ENCODE measurements at places on chromosomes 1 and 21.

DNA sequence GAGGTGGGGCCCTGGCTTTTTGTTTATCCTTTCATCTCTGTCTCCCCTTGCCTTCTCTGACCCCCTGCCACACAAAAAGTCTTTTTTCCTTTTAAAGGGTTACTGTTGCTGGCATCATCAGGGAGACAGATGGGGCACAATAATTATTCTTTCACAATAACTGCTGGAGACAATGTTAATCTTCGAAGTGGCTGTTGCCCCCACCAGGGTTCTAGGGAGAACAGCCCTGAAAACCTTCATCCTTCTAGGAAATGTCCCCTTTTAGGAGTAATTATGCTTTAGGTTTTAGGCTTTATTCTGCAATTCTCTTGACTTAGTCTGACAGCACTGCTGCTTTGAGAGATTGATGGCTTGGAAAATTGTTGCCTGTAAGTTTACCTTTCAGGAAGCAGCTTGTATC, 150.0 kb downstream of the NOS1AP start:
- no peak for DNase-seq

DNA sequence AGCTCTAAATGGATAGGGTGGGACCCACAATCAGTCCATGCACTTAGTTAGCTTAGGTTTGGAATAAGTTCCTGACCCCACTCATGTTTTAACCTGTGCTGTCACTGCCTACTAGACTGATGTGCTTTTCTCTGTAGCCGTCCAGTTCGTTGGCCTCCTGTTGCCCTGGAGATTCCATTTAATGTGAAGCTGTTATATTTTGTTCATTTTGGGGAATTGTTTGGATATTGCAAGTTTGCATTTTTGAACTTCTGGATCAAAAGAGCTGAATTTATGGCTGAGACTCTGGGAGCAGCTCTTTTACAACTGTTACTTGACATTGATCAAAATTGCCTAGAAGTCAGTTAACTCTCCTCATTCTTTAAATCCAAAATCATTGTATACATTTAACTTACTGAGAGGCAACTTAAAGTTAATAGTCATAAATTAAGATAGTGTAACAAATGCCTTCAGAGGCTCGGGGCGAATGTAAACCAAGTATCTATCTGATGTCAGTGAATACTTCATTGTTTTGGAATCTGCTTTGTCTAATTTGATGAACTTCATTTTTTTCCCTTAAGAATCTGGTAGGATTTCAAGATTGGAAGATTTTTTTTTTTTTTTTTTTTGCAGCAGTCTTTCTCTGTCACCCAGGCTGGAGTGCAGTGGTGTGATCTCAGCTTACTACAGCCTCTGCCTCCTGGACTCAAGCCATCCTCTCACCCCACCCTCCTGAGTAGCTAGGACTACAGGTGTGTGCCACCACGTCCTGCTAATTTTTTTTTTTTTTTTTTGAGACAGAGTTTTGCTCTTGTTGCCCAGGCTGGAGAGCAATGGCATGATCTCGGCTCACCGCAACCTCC, 38.1 kb downstream of the MIGA1 start:
- no peak for DNase-seq

GRCh38 chr21:25244735-25245134, 362.5 kb downstream of the MRPL39 start:
- DNase-seq: no peak

GRCh38 chr1:114558544-114558943, 22.9 kb downstream of the BCAS2 start:
- no peak for DNase-seq

GRCh38 chr1:194437135-194437534, 1250.7 kb upstream of the B3GALT2 start:
- DNase-seq: no peak

DNA sequence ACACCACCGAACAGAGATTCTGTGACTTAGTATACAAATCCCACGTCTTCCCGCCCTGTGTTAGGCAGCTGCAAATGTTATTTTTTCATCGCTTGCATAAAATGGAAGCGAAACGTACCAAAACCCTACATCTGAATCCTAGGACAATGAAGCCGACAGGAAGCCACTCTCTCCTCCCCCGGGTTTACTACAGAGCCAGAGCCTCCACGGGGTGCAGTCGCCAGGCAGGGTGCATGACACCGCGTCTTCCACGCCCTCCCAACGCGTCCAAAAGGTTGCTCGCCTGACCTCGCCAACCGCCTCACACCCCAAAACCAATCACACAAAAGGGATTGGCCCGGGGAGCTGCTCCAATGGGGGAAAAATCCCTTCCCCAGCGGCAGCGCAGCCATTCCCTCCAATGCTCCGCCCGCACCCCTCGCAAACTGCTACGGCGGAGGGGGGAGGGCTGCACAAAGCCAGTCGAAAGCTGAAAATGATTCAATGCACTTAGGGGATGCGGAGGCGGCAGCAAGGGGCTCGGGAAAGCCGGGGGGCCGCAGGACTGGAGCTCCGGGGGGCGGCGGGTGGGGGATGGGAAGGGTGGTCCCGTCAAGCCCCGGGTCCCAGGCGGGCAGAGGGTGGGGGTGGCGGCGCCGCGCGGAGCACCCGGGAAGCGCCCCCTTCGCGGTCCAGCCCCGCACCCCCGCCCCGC, 701 bp downstream of the CEP170 start:
- peak; percentile 47 for DNase-seq

GRCh38 chr1:212650228-212650627, 41.7 kb downstream of the ATF3 start:
- no peak for DNase-seq

GRCh38 chr1:236604905-236605806, 840 bp upstream of the HEATR1 start:
- no peak for DNase-seq

DNA sequence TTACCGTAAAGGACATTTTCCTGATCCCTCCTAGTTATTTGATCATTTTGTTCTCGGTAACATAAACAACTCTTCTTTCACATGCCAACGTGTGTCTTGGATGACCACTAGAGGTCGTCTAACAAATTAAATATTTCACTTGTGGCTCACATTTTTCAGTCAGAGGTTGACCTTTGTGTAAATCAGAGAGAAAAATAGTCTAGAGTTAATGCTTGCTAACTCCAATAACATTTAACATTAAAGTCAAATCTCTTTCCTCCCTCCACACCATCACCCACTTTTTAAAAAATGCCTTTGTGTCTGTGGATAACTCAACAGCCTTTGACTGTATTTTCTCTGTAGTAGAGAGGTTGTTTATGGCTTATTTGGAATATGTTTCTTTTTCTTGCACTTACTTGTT, 220.5 kb upstream of the B3GALT2 start:
- no peak for DNase-seq

All from activated CD4-positive, alpha-beta T cell treated with anti-CD3 and anti-CD28 coated beads, Interleukin-2, amount 50 U/mL, for 4 hours (primary cell).